Activated CD8-positive, alpha-beta T cell treated with anti-CD3 and anti-CD28 coated beads, Interleukin-2, amount 10 ng/mL, durations not matched to agents 7 days and 5 days (primary cell): ENCODE measurements at places on chromosomes 2 and 18. TPM values are rescaled to one million over a fixed set of nuclear protein-coding genes. Genes with fewer than 3 reads are reported as not detected.

CARF gene
- total RNA-seq: 7.6 TPM

DNA sequence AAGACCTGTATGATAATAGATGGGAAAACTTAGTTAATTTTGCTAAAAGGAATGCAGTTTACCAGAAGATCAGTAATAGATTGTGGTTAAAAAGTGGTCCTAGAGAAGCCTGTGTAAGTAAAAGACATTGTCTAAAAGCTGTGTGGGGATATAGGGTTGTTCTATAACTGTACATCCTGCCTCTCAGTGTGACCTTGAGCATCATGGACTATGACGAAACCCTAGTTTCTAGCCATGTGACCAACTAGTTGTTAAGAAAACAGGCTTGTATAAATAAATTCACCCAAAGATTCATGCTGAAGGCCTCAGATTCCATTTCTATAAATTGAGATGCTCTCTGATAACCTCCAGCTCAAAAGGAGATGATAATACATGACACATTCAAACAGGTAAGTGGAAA is 160.7 kb downstream of the IKZF2 start:
- peaks cover 28% of the 10 kb centered on the region for H3K36me3 ChIP-seq
- DNase-seq: no peak
- H3K27me3 ChIP-seq: no peaks in the 10 kb centered on the region
- H3K27ac ChIP-seq: no peak overlapping the region
- no peak overlapping the region for H3K4me3 ChIP-seq
- H3K4me1 ChIP-seq: no peaks in the 10 kb centered on the region

GRCh38 chr2:19185086-19185485 is 173.3 kb downstream of the OSR1 start:
- DNase-seq: no peak
- no peak overlapping the region for H3K4me3 ChIP-seq
- H3K27me3 ChIP-seq: no peaks in the 10 kb centered on the region
- H3K27ac ChIP-seq: no peak overlapping the region

DNA sequence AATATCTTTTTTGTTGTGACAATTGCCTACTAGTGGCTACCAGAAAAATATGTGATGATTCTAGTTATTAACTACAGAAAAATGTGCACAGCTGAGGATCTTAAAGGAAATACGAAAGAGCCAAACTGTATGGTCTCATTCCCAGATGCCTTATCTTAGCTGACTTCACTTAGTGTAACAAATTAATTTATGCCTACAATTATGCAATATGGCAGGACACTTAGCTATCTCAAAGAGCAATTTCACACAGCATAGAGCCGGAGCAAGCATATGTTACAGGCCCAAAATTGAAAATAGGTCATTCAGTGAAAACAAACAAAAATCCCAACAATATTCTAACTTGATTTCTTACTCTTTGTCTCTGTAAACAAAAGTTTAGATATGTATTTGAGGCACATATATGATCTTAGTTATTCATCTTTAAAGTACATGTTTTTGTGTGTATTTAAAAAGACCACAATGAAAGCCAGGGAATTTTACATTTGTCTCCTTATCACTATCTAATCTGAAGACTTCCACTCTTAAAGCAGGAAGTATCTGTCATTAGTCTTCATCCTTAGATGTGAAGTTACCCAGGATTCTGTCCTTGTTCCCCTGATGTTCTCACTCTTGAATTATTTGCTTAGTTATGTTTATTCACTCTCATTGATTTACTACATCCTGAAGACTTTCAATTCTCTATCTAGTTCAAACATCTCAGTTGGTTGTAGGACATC is 1579.0 kb upstream of the NXPH2 start:
- DNase-seq: no peak
- no peaks in the 10 kb centered on the region for H3K36me3 ChIP-seq
- no peak overlapping the region for H3K4me3 ChIP-seq
- H3K27ac ChIP-seq: no peak overlapping the region
- no peaks in the 10 kb centered on the region for H3K4me1 ChIP-seq
